ENCODE measurements at places on chromosomes 2 and 18.
A peak's percentile ranks its signal among the peaks of the same experiment; 100 is the strongest.

GRCh38 chr2:199405241-199405640 is 52.5 kb downstream of the SATB2 start:
- no peak for DNase-seq

GRCh38 chr2:37629529-37629928 is 41.9 kb downstream of the CDC42EP3 start:
- no peak for DNase-seq

GRCh38 chr2:72236445-72237067 is 88.9 kb upstream of the CYP26B1 start:
- DNase-seq = no peak

DNA sequence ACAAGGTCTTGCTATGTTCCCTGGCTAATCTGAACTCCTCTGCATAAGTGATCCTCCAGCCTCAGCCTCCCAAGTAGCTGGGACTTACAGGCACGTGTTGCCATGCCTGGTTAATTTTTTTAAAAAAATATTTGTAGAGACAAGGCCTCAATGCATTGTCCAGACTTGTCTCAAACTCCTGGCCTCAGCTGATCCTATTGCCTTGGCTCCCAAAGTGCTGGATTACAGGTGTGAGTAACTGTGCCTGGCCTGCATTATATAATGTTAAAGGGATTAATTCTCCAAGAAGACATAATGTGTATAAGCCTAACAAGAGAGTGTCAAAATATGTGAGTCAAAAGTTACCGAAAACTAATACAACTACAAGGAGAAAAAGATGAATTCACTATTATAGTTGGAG is 32.2 kb downstream of the BUB1 start:
- no peak for DNase-seq

GRCh38 chr2:99863236-99863902 is 279.0 kb downstream of the AFF3 start:
- no peak for DNase-seq

DNA sequence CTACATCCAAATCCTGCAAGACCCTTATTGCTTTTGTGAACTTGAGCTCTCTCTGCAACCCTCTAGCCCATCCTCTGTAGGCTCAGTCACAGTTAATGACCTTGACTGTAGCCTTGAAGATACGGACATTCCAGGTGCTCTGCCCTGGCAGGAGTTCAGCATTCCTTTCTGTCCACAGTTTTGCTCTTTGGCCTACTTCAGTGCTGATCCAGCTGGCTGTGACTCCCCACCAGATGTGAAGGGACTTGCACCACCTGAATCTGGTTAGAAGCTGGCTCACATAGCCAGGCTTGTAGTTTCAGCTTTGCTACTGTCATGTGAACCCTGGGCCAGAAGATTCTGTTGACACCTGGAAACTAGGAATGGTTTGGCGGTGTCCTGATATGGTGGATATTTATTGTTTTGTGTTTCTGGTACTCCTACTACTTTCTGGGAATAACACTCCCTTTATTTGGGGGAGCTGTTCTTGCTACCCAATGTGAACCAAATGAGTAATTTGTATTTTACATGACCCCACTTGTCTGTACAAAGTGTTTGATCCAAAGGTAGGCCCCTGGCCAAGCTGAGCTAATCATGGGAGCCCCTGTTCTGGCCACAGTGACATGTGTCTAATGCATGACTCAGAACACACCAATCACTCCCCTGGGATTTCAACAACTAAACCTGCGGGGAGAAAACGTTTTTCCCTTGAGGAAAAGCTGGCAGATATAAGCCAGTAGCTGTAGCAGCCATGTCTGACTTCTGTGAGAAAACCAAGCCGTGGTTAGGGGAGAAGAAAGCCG is 73.4 kb downstream of the CDCA7 start:
- no peak for DNase-seq

DNA sequence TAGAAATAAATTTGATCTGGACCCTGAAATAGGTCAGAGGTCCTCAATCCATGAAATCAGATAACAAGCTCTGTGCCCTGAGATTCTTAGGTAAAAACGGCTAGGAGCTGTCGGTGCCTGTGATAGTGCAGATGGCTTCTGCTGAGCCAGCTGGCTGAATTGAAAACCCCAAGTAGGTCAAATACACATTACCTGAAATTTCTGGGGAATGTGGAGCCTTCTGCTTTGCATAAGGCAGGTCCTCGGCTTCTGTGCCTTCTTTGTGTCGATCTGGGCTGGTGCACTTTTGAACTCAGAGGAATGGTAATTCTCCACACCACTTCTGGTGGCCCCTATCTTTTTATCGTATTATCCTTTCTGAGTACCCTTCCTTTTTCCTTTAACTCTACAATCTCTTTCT is 66.6 kb downstream of the CNTNAP5 start:
- no peak for DNase-seq

GRCh38 chr2:100267751-100268150 is 54.5 kb downstream of the LONRF2 start:
- DNase-seq = no peak

DNA sequence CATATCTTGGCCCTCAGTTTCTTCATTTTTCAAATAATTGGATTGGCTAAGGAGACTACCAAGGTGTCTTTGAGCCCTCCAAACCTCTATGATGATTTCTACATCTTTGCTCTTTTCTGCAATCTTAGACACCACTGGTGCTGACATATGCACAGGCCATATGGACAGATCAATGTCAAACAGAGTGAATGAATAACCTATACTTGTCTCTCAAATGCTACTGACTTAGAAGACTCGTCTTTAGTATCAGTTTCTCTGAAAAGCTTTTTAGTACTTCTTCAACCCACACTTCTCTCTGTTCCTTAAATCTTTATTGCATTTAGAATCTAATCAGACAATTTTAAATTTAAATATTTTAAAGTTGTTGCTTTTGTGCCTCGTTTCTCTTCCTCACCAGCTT is 258.2 kb downstream of the LTBP1 start:
- no peak for DNase-seq

GRCh38 chr2:142586693-142587580 is 290.5 kb upstream of the KYNU start:
- DNase-seq = no peak

DNA sequence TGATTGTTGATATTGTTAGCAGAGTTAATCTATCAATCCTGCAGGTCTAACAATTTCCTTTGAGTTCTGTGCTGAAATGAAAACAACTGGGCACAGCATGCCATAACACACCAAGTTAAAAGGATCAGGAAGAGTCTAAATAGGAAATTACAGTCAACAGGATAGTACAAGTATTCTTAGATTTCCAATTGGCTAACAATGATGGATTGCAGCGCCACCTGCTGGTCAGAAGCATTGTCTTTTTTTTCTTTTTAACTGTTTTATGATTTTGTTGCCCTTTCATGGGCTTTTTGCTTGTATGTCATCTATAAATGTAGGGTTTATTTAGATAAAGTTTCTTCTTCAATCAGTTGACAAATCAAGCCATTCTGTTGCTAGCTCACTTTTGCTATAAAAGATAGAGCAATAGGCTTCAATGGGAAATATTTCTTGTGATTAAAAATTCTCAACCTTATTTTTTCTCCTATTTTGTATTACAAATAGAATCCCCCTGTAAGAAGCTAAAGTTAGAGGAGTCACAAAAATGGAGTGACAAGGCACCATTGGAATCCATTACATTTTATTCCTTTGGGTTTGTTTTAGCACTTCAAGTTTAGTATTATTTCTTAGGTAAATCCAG is 40.8 kb upstream of the RPRM start:
- DNase-seq = peak; percentile 6

DNA sequence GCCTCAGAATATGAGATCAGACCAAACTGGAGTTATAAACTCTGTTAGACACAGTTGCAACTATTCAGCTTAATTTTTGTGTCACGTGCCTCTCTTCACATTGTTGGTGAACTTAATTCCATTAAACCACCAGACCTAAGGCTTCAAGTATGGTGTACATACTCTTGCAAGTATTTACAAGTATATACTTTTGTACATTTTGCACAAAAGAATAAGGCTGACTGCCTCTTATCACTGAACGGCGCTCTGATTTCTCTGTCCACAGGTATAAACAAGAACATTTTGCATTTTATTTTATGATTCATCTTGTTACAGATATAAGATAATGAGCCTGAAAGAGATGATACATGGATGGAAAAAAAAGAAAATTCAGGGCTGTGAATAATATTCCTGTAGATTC is 269.7 kb upstream of the ACVR2A start:
- DNase-seq = no peak

- DNase-seq = no peak
Observed at GRCh38 chr2:72716601-72717000, 109.2 kb downstream of the EXOC6B start.
